CD4-positive, alpha-beta T cell treated with Interleukin-4 for 4 hours (primary cell): ENCODE measurements at places on chromosomes 6 and 20.
A peak's percentile ranks its signal among the peaks of the same experiment; 100 is the strongest.

GRCh38 chr6:138493413-138493812, 5.9 kb downstream of the NHSL1 start:
- DNase-seq = no peak

- no peak for DNase-seq
These were observed 92.5 kb upstream of the ADGRF1 start for GRCh38 chr6:47134476-47135189.

GRCh38 chr6:154928325-154928922, 66.7 kb upstream of the TIAM2 start:
- peak; percentile 71 for DNase-seq

- no peak for DNase-seq
These were observed 21.3 kb downstream of the LAMA5 start for GRCh38 chr20:62345681-62346370.

DNA sequence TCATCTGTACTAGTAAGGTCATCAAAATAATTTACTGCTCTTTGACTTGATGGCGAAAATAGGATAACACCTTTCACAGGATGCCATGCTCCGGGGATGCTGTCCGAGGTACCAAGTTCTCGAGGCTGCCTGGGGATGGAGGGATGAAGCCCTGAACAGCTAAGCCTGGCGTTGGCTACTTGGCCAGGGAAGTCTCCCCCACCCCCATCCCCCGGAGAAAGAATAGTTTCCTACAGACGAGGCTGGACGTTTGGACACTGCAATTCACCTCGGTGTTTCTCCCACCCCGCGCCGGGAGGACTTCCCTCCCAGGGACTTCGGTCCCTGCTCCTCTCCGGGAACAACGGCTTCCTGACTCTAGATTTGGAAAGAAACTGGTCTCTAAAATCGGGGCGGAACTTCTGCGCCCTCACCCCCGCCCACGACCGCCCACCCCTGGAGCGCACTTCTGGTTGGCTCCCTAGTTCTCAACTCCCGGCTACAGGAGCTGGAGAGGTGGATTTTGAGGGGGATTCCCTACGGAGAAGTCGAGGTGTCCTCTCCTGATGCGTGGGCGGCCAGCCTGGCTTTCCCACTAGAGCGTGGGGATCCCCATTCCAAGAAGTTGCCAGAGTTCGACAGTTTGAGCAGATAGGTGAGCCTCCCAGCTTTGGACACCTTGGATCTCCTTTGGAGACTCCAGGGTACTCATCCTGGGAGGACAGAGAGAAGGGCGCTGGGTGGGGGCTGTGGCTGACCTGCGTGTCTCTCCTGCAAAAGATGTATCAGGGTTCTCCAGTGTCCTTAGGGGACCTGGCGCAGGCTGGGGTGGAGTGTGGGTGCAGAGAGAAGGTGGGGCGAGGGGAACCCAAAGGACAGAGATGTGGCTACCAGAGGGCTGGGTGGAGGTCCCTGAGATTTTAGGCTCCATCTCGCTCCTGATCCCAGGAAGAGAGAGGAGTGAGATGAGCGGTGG, 1.1 kb downstream of the PCSK2 start:
- DNase-seq = no peak

- DNase-seq = no peak
These were observed 59.9 kb downstream of the MDGA1 start for GRCh38 chr6:37637562-37638413.

GRCh38 chr20:60262967-60263603, 304.9 kb downstream of the CDH26 start:
- peak; percentile 47 for DNase-seq

DNA sequence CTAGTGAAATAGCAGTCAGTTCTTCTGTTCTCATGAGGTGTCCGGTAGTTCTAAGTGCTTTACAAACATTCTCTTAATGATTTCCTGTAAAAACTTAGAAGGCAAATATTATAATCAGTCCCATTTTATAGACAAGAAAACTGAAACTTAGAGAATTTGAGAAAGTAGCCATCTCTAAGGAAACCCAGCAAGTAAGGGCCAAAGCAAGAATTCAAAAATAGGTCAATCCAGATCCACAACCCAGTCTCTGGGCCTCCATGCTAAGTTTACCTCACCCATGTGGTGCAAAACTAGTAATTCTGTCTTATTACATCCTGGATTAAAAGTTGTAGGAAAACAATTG, 27.6 kb upstream of the ASXL1 start:
- DNase-seq = no peak

DNA sequence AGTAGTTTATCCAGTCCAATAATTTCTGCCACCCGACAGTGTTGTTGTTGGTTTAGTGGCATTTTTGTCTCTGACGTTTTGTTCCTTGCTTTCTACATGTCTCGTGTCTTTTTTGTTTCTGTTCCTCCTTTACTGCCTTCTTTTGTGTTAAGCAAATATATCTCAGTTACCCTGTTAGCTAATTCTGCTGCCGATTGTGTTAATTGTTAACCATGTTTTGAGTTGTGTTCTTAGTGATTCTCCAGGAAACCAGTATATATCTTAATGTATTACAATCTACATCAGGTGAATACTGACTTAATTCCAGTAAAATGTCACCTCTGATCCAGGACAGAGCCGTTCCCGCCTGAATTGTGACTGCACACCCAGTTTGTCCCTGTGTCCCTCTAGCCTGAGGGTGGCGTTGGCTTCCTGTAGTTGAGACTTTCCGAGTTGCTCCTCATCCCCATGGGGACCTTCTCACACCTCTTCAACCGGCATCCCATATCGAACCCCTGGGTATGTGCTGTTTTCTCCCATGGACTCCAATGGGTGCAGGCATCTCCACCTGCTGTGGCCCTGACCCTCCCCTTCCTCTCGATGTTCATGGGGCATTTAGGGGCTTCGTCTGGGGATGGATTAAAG, 35.8 kb upstream of the BHLHE23 start:
- no peak for DNase-seq

- DNase-seq = no peak
These were observed 73.7 kb downstream of the SYNDIG1 start for GRCh38 chr20:24543168-24543567.

DNA sequence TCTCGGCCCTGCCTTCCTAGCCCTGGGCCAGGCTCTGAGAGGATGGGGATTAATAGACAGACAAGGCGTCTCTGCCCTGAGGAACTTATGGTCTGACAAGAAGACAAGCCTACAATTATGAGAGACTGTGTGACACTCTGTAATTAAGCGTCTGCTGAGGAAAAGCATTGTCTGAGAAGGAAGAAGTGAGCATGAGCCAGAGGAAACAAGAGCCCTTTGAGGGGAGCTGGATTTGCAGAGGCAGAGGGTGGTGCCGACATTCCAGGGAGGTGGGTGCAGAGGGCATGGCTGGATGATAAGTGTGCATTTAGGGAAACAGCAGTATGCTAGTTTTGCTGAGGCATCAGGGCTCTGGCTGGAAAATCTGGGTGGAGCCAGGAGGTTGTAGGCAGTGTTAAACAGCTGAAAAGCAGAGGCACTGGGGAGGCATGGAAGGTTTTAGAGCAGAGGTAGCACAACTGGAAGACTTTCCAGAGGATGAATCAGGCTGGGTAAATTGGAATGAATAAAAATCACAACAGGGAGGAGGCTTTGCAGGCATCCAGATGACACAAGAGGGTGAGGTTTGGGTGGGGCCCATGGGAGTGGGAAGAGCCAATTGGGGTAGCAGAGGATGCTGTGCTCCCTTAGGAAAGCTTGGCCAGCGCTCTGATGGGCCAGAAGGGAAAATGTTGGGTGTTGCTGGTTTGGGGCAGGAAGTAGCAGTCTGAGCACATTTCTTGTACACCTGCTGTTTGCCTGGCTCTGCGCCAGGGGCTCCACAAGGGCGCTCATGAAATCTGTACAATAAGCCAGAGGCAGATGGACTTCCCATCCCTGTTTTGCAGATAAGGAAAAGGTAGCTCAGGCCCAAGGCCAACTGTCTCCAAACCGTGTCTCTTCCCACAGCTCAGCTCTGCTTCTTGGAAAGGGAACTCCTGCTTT, 74.0 kb upstream of the MYL9 start:
- DNase-seq = peak; percentile 54

DNA sequence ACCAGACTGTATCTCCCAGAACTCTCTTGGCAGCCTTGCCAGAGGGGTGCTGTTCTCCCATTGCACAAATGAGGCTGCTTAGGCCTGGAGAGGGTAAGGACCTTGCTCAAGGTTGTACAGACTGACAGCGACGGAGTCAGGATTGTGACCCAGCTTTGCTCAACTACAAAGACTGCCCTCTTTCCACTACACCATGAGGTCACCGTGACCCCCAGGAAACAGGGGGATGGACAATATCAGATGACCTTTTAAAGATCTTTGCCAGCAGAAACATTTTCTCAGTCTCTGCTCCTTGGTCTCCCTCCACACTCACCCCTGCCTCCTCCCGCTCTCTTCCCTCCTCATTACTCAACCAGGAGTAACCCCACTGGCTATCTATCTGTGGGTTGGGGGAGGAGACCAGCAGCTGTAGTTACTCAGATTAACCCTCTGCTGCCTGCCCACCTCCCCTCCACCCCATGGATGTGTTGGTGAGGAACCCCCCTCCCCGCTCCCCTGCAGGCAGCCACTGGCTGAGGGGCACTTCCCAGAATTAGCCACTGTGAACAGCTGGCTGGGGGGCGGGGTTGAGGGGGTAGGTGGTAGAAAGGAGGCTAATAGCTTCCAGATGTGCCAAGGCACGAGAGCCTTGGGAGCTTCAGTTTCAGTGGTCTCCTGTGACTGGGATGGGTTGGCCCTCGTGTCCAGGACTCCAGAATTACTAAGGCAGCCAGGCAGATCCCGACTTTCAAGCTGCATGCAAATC, 26.9 kb upstream of the MRPS18A start:
- DNase-seq = no peak

- peak; percentile 84 for DNase-seq
These were observed at the start of gene LZTS3 for GRCh38 chr20:3172933-3173609. TSS of gene LZTS3 (minus strand) at chr20:3173549. CDS start at chr20:3167163, 6,386 bp downstream.

GRCh38 chr20:59573837-59574236, 30.5 kb upstream of the PHACTR3 start:
- DNase-seq = no peak

DNA sequence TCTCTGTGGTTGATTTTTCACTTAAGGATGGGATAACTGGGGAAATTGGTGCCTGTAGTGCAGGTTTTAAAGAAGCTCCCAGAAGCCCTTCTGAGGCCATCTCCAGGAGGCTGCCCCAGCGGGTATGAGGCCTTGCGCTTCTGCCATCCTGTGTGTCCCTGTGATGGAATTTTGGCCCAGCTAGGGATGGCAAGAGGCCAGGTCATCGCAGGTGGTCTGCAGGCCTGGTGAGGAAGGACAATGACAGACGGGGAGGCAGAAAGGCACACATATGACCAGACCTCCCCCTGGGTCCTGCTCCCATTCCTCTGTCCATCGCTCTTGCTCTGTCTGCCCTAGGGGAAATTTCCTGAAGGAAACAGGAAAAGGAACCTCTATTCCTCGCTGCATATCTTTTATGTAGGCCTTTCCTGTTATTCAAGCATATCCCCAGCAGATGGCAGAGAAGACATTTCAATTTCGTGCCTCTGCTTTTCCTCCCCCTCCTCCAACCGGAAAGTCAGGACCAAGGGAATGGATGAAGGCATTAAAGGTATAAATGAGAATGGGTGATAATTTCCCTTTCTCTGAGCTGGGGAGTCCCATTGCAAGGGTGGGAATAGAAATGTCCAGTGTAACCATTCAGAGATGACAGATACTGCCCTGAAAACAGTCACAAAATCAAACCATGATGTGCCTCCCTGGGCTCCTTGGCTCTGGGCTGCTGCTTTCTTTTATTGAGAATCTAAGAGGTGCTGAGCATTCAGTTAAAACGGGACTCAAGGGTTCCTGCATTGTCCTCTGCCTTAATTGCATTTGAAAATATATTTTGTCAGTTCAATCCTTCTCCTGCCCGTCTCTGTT, 17.6 kb upstream of the HLA-F start:
- DNase-seq = peak; percentile 41

GRCh38 chr20:54433636-54434035, 41.8 kb upstream of the DOK5 start:
- DNase-seq = no peak

DNA sequence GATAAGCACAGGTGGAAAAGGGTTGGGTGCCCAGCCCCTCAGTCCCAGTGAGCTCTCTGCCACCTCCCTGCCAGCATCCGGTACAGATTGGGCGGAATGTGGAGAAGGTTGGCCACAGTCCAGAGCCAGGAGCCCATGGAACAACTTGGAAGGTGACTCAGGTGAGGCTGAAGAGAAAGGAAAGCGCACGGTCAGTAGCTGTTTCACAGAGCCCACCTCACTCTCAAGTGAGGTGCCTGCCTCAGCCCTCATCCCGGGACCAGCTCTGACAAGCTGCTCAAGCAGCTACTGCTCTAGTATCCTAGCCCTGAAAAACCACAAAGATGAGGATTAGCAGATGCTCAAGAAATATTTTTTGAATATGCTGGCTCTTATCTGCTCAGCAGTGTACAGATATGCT, 1.1 kb upstream of the MMP24OS start:
- DNase-seq = no peak

DNA sequence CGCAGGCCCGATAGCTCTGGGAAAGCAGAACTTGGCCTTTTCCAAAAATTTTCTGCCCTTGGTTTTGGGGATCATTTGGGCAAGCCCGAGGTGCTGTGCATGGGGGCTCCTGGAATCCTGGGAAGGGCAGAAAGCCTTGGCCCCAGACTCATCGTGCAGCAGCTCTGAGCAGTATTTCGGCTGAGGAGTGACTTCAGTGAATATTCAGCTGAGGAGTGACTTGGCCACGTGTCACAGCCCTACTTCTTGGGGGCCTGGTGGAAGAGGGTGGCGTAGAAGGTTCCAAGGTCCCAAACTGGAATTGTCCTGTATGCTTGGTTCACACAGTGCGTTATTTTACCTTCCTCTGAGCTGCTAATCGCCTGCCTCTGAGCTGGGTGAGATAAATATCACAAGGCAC, 1.1 kb upstream of the BMP2 start:
- no peak for DNase-seq

GRCh38 chr6:28738396-28738765, 185.4 kb downstream of the TRIM27 start:
- DNase-seq = no peak

DNA sequence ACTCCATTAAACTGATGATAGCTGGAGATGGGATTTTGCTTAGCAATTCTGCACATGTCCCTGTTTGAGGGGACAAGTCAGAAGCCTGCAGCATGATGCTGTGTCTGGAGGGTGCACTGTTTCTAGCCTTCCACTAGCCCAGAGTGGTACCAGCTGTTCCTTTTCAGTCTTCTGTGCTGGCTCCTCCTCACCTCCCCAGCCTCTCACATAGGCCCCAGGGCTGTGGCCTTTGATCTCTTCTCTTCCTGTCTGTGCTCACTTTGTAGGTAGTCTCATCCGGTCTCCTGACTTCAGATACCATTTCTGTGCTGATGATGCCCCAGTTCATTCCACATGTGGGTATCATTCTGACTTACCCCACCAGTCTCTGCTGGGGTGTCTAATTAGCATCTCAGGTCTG, 126.3 kb downstream of the HIVEP1 start:
- DNase-seq = peak; percentile 47

DNA sequence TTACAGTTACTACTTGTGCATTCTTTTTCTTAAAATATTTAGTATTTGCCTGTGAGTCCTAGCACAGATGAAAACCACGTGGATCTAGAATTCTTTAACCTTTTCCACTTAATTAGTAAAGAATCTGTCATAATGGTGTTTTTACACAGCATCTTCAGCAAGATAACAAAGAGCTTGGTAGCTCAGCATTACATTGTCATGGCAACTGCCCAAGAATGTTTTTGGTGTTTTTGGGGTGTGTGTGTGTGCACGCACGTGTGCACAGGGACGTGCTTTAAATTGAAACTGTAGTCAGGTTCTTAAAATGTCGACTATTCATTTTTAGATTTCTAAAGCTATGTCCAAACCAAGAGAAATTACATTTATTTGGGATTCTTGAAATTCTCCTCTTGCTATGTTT, 108.0 kb downstream of the FIG4 start:
- no peak for DNase-seq

GRCh38 chr6:167962711-167963110, 34.8 kb upstream of the KIF25 start:
- no peak for DNase-seq

- DNase-seq = no peak
These were observed 3.3 kb downstream of the PDE7B start for GRCh38 chr6:135854799-135855198.
